ENCODE measurements at places on chromosomes 3 and 15.

GRCh38 chr3:186239321-186239720, 122.7 kb downstream of the DGKG start:
- H3K27me3 ChIP-seq = no peaks in the 10 kb centered on the region
- no peaks in the 10 kb centered on the region for H3K4me1 ChIP-seq
- no peak overlapping the region for H3K4me3 ChIP-seq
- no peak overlapping the region for H3K27ac ChIP-seq

GRCh38 chr3:141093971-141094684, 43.0 kb downstream of the SPSB4 start:
- H3K27me3 ChIP-seq = no peaks in the 10 kb centered on the region
- H3K36me3 ChIP-seq = no peaks in the 10 kb centered on the region
- H3K4me1 ChIP-seq = peaks cover 20% of the 10 kb centered on the region
- peak overlapping the region; percentile 61 for H3K27ac ChIP-seq
- DNase-seq = no peak

GRCh38 chr15:52657338-52657737, 21.9 kb downstream of the ATOSA start:
- peak overlapping the region; percentile 68 for H3K27ac ChIP-seq
- H3K4me3 ChIP-seq = no peak overlapping the region
- H3K4me1 ChIP-seq = peaks cover 62% of the 10 kb centered on the region
- no peak for DNase-seq
- H3K36me3 ChIP-seq = peaks cover 7% of the 10 kb centered on the region

GRCh38 chr15:45148076-45149059, 18.6 kb downstream of the DUOX1 start:
- H3K4me3 ChIP-seq = no peak overlapping the region
- H3K4me1 ChIP-seq = no peaks in the 10 kb centered on the region
- no peak for DNase-seq
- peaks cover 15% of the 10 kb centered on the region for H3K27me3 ChIP-seq
- no peaks in the 10 kb centered on the region for H3K36me3 ChIP-seq

DNA sequence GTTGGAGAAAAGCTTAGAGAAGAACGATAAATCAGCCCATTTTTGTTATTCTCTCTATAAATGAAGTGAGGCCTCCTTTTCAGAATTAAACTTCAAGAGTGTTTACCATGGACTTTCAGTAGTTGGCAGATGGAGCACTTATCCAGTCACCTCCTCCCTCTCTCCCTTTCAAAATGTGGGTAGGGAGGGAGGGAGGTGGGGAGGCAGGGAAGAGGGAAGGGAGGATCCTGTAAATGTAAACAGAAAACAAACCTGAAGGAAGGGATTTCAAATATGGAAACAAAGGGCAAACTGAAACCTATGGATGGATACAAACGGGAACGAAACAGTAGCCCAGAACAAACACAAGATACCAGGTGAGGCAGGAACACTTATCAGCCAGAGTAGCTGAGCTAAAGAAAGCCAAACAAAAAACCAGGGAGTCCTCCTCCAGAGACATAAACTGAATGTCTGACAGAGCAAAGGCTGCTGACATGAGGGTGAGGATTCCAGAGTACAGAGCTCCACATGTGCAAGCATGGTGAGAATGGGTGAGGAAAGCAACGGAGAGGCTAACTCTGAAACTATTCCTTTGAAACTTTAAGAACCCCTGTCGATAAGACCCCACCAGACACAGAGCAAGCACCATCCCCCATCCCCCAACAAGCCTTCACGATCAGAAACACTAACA, 41.0 kb upstream of the GP5 start:
- H3K27ac ChIP-seq = no peak overlapping the region
- no peak for DNase-seq
- no peak overlapping the region for H3K4me3 ChIP-seq
- no peaks in the 10 kb centered on the region for H3K27me3 ChIP-seq
- H3K4me1 ChIP-seq = no peaks in the 10 kb centered on the region

- peaks cover 9% of the 10 kb centered on the region for H3K4me1 ChIP-seq
- H3K4me3 ChIP-seq = no peak overlapping the region
- no peaks in the 10 kb centered on the region for H3K27me3 ChIP-seq
- DNase-seq = no peak
Observed at GRCh38 chr3:10262027-10262426, 13.8 kb downstream of the TATDN2 start.

DNA sequence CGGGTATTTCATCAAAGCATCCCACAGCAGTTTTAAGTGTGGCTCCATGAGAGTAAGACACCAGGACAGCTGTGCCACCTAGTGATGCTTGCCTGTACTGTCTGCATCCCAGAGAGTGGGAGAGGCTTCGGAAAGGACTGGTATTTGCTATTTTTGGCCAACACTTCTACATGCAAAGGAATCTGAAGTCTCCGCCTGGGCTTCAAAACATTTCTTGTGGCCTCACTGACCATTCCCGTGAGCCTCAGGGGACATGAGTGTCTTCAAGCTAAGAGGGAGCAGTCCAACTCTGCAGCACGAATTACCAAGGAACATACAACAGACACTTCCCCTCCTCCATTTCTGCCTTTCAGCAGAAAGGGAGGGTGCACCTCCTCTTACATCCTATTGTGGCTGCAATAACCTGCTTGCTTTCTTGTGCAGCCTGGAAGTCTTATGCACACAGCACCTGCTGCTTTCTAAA, 177.5 kb downstream of the RORA start:
- peaks cover 7% of the 10 kb centered on the region for H3K4me1 ChIP-seq
- H3K27ac ChIP-seq = no peak overlapping the region
- H3K4me3 ChIP-seq = no peak overlapping the region
- no peaks in the 10 kb centered on the region for H3K36me3 ChIP-seq

GRCh38 chr3:33417066-33417673, 23.0 kb downstream of the UBP1 start:
- H3K27ac ChIP-seq = no peak overlapping the region
- H3K27me3 ChIP-seq = no peaks in the 10 kb centered on the region
- H3K36me3 ChIP-seq = peaks cover 13% of the 10 kb centered on the region
- no peak overlapping the region for H3K4me3 ChIP-seq

GRCh38 chr15:52800828-52801747, 11.0 kb upstream of the ONECUT1 start:
- DNase-seq = no peak
- peaks cover 41% of the 10 kb centered on the region for H3K4me1 ChIP-seq
- no peak overlapping the region for H3K27ac ChIP-seq
- no peak overlapping the region for H3K4me3 ChIP-seq
- no peaks in the 10 kb centered on the region for H3K36me3 ChIP-seq

- H3K27ac ChIP-seq = no peak overlapping the region
- H3K4me1 ChIP-seq = no peaks in the 10 kb centered on the region
- no peak for DNase-seq
- no peaks in the 10 kb centered on the region for H3K27me3 ChIP-seq
- no peaks in the 10 kb centered on the region for H3K36me3 ChIP-seq
- H3K4me3 ChIP-seq = no peak overlapping the region
Observed at GRCh38 chr3:85790445-85791030, 831.7 kb downstream of the CADM2 start.

- H3K4me3 ChIP-seq = no peak overlapping the region
- H3K27me3 ChIP-seq = no peaks in the 10 kb centered on the region
- H3K27ac ChIP-seq = no peak overlapping the region
- no peak for DNase-seq
Observed at GRCh38 chr3:9861201-9861600, 17.4 kb upstream of the RPUSD3 start.

- H3K4me1 ChIP-seq = no peaks in the 10 kb centered on the region
- no peak overlapping the region for H3K4me3 ChIP-seq
- H3K27me3 ChIP-seq = no peaks in the 10 kb centered on the region
- no peak overlapping the region for H3K27ac ChIP-seq
- H3K36me3 ChIP-seq = no peaks in the 10 kb centered on the region
Observed at GRCh38 chr15:91068966-91069365, 31.1 kb upstream of the SV2B start.

GRCh38 chr15:26087395-26087794, 224.3 kb upstream of the ATP10A start:
- no peaks in the 10 kb centered on the region for H3K27me3 ChIP-seq
- no peak overlapping the region for H3K27ac ChIP-seq
- no peak overlapping the region for H3K4me3 ChIP-seq
- H3K36me3 ChIP-seq = no peaks in the 10 kb centered on the region
- DNase-seq = no peak

GRCh38 chr15:49904296-49904695, 214.7 kb downstream of the ATP8B4 start:
- DNase-seq = no peak
- H3K27me3 ChIP-seq = no peaks in the 10 kb centered on the region
- no peaks in the 10 kb centered on the region for H3K4me1 ChIP-seq

DNA sequence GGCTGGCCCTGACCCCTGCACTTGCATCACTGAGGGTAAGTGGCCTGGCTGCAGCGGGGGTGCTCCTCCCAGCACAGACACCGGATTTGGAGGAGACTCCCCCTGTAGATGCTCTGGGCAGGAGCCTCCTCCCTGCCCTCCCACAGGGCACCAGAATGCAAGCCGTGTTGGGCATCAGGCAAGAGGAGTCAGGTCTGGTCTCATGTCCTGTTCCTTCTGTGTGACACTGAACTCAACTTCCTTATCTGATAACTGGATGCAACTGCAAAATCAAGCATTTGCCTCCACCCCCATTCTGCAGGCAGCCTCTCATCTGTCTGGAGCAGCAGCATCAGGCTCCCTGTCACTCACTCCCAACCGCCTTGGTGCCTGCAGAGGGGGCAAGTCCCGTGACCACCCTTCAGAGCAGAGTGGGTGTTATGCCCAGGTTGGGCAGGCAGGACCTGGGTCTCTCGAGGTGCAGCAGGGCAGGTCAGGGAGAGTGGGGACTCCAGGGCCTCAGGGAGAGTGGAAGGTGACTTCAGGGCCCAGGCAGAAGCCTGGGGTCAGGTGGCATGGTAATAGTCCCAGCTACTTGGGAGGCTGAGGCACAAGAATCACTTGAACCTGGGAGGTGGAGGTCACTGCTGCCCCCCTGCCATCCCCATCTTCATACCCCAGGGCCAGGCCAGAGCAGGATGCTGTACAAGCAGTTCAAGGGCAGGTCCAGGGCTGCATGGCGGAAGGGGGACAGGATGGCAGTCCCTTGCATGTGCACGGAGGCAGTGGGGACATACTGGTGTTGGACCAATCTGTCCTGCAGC, 10.5 kb upstream of the RPL29 start:
- H3K27me3 ChIP-seq = no peaks in the 10 kb centered on the region
- peak overlapping the region; percentile 41 for H3K27ac ChIP-seq
- DNase-seq = no peak
- no peak overlapping the region for H3K4me3 ChIP-seq
- H3K4me1 ChIP-seq = peaks cover 27% of the 10 kb centered on the region

- no peaks in the 10 kb centered on the region for H3K4me1 ChIP-seq
- no peak overlapping the region for H3K4me3 ChIP-seq
- no peak for DNase-seq
- H3K27ac ChIP-seq = no peak overlapping the region
- H3K36me3 ChIP-seq = no peaks in the 10 kb centered on the region
Observed at GRCh38 chr3:156957715-156958114, 131.6 kb downstream of the LEKR1 start.

DNA sequence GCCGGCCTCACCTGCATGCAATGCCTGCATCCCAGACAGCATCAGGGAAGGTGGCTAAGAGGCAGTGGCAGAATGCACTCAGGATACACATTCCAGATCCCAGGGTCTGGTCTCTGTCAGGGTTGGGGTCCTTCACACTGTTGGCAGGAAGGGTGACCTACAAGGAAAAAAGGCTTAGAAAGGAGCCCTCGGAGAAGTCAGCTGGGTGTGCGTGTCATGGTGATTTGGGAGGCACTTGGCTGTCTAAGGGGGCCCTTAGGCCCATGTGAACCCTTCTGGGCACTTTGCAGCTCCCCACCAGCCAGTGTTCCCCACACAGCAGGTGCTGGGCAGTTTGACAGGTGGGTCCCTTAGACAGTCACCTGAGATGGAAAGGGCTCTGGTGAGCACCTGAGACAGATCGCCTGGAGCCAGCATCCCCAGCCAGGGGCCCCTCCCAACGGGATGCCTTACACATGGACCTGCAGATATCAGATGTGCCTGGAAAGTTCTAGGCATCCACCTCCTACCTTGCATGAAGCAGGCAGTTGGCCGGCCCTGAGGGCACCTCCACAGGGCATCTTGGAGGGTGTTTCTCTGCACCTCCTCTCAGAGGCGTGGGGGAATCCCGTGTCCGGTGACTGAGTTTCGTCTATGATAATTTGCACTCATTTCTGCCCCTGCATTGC, 131.6 kb downstream of the LRRK1 start:
- peaks cover 78% of the 10 kb centered on the region for H3K36me3 ChIP-seq
- no peak overlapping the region for H3K4me3 ChIP-seq
- H3K27me3 ChIP-seq = no peaks in the 10 kb centered on the region
- no peak for DNase-seq
- no peaks in the 10 kb centered on the region for H3K4me1 ChIP-seq

GRCh38 chr3:123733805-123734526, 149.1 kb upstream of the HACD2 start:
- no peak overlapping the region for H3K27ac ChIP-seq
- H3K4me1 ChIP-seq = no peaks in the 10 kb centered on the region
- DNase-seq = no peak

- H3K4me3 ChIP-seq = no peak overlapping the region
- H3K27me3 ChIP-seq = no peaks in the 10 kb centered on the region
- H3K4me1 ChIP-seq = peaks cover 7% of the 10 kb centered on the region
- no peak overlapping the region for H3K27ac ChIP-seq
- no peak for DNase-seq
- no peaks in the 10 kb centered on the region for H3K36me3 ChIP-seq
Observed at GRCh38 chr3:131388490-131388799, 6.9 kb downstream of the NUDT16 start.

GRCh38 chr3:147915057-147915456, 505.9 kb downstream of the ZIC1 start:
- no peaks in the 10 kb centered on the region for H3K4me1 ChIP-seq
- H3K27ac ChIP-seq = no peak overlapping the region
- no peak overlapping the region for H3K4me3 ChIP-seq
- H3K36me3 ChIP-seq = no peaks in the 10 kb centered on the region
- no peaks in the 10 kb centered on the region for H3K27me3 ChIP-seq
- DNase-seq = no peak

GRCh38 chr15:62109982-62110851, 43.4 kb downstream of the C2CD4A start:
- no peaks in the 10 kb centered on the region for H3K27me3 ChIP-seq
- peak overlapping the region; percentile 47 for H3K27ac ChIP-seq
- no peak overlapping the region for H3K4me3 ChIP-seq
- no peaks in the 10 kb centered on the region for H3K36me3 ChIP-seq
- H3K4me1 ChIP-seq = peaks cover 5% of the 10 kb centered on the region

DNA sequence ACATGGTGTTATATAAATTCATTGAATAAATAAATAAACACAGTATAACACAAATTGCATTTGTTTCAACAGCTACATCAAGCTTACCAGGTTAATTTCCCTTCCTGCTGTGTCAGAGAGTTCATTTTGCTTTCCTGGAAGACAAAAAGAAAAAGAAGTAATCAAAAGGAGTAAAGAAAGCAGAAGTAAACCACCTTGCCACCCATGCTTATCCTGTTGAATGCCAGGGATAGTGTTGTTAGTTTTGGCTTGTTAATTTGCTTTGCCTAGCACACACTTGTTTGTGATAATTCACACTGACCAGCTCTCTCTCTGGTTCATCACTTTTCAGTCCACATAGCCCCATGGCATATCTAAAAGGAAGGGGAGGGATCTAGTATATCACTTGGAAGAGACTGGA, 29.6 kb downstream of the BTLA start:
- no peak overlapping the region for H3K27ac ChIP-seq
- DNase-seq = no peak
- H3K36me3 ChIP-seq = no peaks in the 10 kb centered on the region
- no peak overlapping the region for H3K4me3 ChIP-seq
- no peaks in the 10 kb centered on the region for H3K27me3 ChIP-seq
